ENCODE measurements at places on chromosomes 13 and 19.

- no peak for DNase-seq
These were observed 42.8 kb downstream of the GAS6 start for GRCh38 chr13:113820813-113821651.

DNA sequence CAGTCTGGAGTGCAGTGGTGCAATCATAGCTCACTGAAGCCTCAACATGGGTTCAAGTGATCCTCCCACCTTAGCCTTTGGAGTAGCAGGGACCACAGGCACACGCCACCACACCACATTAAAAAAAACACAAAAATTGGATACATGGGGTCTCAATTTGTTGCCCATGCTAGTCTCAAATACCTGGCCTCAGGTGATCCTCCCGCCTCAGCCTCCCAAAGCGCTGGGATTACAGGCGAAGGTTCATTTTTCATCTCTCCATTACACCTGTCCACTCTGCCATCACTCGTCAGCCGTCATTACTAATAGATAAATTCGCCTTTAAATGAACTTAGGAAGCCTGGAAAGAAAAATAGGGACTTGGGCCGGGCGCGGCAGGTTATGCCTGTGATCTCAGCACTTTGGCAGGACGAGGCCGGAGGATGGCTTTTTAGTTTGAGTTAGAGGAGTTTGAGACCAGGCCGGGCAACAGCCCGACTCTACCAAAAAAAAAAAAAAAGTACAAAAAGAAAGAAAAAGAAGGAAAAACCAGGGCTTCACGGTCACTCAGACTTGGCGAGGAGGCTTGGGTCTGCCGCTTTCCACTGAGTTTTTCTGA, 685 bp upstream of the SUPT5H start:
- DNase-seq = no peak

- DNase-seq = no peak
These were observed 35.5 kb downstream of the TMED1 start for GRCh38 chr19:10800488-10800887.

DNA sequence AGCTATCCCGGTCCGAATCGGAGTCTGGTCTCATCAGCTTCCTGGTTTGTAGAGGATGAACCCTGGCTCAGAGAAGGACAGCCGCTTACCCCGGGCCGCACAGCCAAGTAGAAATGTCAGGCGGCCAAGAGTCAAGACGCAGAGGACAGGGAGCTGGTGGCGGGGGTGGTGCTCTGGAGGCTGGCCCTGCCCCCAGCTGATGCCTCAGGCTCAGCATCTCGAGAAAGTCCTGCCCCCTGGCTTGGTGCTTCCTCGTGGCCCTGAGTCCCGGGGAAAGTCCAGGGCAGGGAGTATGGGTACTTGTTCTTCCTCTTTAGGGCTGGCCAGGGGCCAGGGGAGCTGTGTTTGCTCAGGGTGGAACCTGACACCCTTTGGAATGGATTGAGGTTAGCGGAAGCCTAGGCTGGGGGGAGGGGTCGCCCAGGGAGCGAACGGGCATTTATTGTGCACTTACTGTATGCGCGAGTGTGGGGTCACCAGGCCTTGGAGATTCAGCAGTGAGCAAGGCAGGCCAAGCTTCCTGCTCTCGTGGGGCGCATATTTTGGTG, 2.2 kb downstream of the TJP3 start:
- DNase-seq = no peak

DNA sequence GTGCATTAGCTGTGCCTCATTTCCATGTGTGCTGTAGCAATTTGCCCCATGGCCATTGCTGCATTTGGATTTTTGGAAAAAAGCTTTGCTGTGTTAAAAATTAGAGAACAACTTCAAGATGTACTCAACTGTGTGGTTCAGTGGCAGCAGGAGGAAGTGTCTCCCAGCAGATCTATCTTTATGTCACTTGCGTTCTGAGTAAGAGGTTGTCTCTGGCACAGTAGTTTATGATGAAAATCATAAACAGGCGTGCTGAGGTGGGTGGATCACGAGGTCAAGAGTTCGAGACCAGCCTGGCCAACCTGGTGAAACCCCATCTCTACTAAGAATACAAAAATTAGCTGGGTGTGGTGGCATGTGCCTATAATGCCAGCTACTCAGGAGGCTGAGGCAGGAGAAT, 29.0 kb upstream of the RNF17 start:
- DNase-seq = no peak

DNA sequence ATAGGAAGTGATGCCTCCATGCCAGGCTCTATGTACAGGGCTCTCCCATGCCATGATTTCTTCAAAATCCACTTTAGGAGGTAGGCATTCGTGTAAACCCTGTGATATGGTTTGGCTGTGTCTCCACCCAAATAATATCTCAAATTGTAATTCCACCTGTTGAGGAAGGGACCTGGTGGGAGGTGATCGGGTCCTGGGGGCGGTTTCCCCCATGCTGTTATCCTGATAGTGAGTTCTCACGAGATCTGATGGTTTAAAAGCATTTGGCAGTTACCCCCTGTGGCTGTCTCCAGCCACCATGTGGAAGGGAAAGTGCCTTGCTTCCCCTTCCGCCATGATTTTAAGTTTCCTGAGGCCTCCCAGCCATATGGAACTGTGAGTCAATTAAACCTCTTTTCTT, 8.1 kb downstream of the SARS2 start:
- DNase-seq = no peak

DNA sequence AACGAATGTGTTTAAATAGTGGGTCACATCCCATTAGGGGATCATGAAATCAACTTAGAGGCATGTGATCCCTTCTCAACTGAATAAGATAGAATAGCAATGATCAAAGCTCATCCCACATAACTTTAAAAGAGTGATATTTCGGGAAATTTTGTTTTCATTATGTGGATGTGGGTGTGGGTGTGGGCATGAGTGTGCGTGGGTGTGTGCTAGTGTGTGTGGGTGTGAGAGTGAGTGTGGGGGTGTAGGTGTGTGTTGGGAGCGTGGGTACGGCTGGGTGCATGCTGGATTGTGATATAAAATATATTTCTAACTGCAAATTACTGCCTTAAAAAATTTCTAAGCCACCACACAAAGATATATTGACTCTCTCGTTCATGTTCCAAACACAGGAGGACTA, 15.9 kb downstream of the RXFP2 start:
- no peak for DNase-seq

DNA sequence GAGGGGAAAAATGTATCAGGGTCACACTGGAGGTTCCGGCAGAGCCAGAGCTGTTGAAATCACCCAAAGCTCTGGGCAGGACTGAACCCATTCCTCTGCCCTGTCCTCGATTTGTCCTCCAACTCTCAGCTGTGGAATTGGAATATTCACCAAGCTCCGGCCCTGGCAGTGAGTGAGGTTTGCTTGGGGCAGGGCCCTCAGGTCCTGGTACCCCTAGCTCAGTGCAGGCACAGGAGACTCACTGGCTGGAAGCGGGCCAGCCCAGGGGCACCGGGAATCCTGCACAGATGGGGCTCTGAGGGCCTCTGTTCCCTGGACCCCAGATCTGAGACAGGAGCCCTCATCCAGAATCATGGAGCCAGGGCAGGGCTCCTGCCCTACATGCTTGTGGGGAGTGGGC, 1322.3 kb downstream of the UQCRFS1 start:
- no peak for DNase-seq

DNA sequence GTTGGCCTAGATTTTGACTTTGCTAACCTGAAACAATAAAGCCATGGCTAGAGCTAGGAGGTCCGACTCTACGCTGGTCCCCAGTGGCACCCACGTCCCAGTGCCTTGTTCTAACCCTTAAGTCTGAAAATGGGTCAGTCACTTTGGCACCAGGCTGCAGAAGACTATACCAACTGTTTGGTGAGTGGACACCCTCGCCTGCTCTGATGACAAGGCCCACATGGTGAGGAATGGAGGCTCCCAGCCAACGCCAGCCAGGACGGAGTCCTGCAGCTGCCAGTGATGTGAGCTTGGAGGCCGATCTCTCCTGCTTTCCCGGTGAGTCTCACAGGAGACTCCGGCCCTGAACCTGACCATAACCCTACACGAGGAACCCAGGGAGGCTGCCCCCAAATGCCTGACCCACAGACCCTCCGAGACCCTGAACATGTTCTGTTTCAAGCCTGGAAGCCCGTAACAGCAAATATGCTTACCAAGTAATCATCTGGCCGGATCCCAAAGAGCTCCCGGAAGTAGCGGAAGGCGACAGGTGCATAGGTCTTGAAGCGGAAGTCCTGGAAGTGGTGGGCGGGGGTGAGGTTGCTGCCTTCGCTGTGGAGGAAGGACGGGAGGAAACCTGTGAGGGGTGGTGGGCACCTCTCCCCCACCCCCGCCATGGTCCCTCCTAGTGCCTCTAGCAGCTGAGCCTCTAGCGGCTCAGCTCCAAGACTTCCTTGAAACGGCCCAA, 34.1 kb upstream of the CACTIN start:
- DNase-seq = no peak

GRCh38 chr13:32581177-32581786, 5.0 kb upstream of the PDS5B start:
- no peak for DNase-seq

- no peak for DNase-seq
These were observed 595.5 kb upstream of the KLHL1 start for GRCh38 chr13:70703755-70704154.

GRCh38 chr13:29799041-29799440, 51.4 kb downstream of the UBL3 start:
- DNase-seq = no peak

GRCh38 chr19:55353803-55354697, 469 bp downstream of the COX6B2 start:
- no peak for DNase-seq

- no peak for DNase-seq
These were observed 443.1 kb upstream of the SPRY2 start for GRCh38 chr13:80783926-80784565.

GRCh38 chr13:28031896-28032288, 43.4 kb upstream of the URAD start:
- DNase-seq = no peak

DNA sequence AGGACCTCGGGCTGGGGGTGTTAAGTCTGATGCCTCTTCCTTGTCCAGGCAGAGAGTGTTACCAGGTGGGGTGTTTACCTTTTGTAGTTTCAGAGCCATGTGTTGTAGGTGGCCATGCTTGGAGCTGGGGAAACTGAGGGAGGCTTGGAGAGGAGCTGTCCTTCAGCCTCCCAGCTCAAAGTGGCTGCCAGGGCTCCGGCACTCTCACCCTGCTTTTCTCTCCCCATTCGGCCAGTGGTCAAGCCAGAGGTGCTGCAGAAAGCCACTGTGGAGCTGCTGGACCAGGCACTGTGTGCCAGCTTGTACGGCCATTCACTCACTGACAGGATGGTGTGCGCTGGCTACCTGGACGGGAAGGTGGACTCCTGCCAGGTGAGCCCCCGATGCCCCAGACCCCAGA, 17.4 kb downstream of the TIMM13 start:
- no peak for DNase-seq

- DNase-seq = peak; percentile 18
These were observed 452.6 kb downstream of the DIAPH3 start for GRCh38 chr13:59710996-59711701.

DNA sequence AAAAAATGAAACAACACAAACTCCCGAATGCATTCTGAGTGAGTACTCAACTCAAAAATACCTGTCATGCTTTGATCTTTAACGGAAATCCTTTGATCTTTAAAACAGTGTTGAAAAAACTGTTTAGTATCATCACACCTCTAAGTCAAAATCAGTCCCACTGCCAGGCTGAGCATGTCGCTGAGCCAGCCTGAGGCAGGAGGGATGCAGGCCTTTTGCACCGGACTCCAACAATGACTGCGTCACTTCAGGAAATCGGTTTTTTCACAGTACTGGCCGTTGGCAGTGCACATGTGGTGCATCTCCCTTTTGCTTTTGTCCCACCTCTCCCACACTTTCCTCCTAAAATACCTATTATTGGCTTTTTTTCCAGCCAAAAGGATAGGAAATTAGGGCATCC, 78.2 kb downstream of the SHISA2 start:
- no peak for DNase-seq

DNA sequence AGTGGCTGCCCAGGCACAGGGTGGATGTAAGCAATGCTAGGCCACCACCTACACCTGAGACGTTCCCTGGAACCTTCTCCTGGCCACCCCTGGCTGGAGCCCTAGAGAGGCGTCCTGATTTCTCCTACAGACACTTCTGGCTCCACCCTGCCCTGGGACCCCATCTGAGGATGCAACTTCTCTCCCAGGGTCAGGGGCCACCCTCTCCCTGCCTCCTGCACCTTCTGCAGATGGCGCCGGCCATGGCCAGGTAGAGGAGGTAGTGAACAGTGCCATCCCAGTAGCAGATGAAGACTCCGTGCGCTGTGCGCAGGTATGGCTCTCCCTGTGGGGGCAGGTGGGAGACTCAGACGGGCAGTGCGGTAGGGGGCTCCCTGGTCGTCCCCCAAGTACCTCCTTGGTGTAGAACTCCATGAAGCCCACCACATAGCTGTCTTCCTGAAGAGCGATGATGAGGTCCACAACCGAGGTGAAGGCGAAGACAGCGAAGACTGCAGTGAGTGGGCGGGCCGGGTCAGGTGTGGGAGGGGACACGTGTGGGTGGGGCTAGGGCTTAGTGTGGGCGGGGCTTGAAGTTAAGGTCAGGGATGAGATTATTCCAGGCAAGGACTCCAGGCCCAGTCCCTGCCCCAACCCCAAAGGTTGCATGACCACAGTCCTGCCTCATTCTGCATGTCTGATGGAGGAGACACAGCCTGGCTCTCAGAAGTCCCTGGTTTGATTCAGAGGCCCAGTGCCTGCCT, 3.0 kb downstream of the TM6SF2 start:
- DNase-seq = no peak

DNA sequence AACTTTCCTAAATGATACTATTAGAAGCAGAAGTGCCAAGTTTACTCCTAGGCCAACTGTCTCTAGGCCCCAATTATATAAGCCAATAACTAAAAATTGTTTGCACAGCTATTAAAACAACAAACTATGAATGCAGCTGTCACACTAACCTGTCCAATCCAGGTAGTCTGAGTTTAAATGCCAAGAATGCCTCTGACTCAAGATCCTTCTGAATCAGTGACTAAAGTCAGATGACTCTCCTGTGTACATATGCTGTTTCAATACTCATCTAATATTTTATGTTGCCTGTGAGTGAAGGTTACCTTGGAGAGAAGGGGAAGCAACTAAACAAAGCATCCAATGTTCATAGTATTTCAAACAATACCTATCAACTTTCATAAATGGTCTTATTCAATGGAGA, 257.0 kb downstream of the ENOX1 start:
- no peak for DNase-seq
